ENCODE measurements at places on chromosomes 5 and 9. TPM values are rescaled to one million over a fixed set of nuclear protein-coding genes. Genes with fewer than 3 reads are reported as not detected.

The EPB41L4B gene
- total RNA-seq: 1.6 TPM

The BTNL8 gene
- total RNA-seq: 0.19 TPM

The P4HA2 gene
- 12.5 TPM for total RNA-seq

The PPP3R2 gene
- not detected for total RNA-seq

The AGXT2 gene
- total RNA-seq: not detected

The ABO gene
- total RNA-seq: 0.86 TPM

The CAMK4 gene
- total RNA-seq: not detected

The TNC gene
- total RNA-seq: 2.7 TPM

The SLCO4C1 gene
- total RNA-seq: not detected

The TRPM6 gene
- total RNA-seq: 0.17 TPM

The TAF1L gene
- total RNA-seq: not detected

The EQTN gene
- total RNA-seq: not detected

The GFI1B gene
- not detected for total RNA-seq

The PTCH1 gene
- total RNA-seq: 3.5 TPM

The TCF7 gene
- total RNA-seq: 0.97 TPM

The PCDHGA8 gene
- 1.2 TPM for total RNA-seq

The PCDHGA11 gene
- 3.7 TPM for total RNA-seq

GRCh38 chr9:96217294-96217707, 84.7 kb downstream of the HSD17B3 start:
- DNase-seq: no peak

GRCh38 chr5:172671091-172671490, 30.0 kb downstream of the NEURL1B start:
- DNase-seq: no peak

- DNase-seq: no peak
Measured at GRCh38 chr5:130136300-130136699, 232.0 kb downstream of the CHSY3 start.

GRCh38 chr9:22227986-22228385, 218.6 kb upstream of the DMRTA1 start:
- DNase-seq: no peak

GRCh38 chr5:161333194-161333880, 213.2 kb downstream of the GABRB2 start:
- DNase-seq: no peak

- no peak for DNase-seq
Measured at GRCh38 chr9:4118666-4119065, 181.2 kb downstream of the GLIS3 start.

DNA sequence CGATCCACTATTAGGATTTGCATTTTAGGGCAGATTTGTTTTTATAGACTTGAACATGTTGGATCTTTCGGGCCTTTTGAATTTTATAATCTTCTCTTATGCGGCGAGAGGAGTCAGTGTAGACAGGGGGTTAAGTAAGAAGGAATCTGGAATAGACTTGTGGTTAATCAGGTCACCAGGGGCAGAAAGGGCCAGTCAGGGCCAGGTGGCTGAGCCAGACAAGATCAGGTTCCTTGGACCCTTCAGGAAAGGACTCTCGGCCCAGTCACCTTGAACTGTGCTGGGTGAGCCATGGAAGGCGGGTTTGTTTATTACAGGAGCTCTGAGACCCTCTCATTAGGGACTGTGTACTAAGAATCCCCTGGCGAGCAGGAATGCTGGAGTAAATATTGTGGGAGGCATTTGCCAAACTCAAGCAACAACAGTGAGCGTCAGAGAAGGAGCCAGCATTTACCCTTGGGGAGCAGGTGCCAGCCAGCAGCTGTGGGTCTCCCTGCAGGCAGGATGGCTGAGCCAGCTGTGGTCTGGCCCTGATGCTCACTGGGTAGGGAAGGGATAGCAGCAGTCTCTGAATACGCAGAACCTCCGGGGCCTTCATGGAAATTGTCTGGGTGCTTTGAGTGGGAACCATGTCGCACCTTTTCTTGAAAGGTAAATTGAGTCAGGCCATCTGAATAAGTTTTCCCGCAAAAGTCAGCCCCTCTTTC, 79.2 kb downstream of the UBE2QL1 start:
- no peak for DNase-seq

DNA sequence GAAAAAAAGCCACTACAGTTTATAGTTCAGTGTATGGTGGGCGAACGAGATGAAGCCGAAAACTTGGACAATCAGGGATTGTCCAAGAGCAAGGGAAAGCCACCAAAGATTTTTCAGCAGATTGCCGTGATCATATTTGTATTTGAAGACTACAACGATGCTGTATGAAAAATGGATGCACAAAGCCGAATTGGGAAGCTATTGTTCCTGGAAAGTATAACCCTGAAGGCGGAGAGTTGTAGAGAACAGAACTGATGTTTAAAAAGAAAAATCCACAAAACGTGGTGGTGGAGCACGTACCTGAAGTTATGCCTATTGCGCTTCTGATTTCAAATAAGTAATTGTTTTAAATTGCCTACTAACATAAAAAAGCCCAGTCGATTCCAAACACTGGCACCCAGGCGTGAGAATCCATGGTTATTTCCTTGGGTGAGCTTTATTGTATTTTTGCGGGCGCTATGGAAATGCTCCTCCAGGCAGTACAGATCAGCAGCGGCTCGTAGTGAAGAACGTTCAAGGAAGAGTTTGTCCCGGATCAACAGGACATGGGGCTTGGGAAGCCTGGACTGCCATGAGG, 772 bp upstream of the TARS1 start:
- DNase-seq: no peak

- DNase-seq: no peak
Measured at GRCh38 chr5:108641596-108641995, 106.1 kb upstream of the FER start.

- no peak for DNase-seq
Measured at GRCh38 chr9:129624947-129625346, 1.0 kb upstream of the NTMT1 start.

DNA sequence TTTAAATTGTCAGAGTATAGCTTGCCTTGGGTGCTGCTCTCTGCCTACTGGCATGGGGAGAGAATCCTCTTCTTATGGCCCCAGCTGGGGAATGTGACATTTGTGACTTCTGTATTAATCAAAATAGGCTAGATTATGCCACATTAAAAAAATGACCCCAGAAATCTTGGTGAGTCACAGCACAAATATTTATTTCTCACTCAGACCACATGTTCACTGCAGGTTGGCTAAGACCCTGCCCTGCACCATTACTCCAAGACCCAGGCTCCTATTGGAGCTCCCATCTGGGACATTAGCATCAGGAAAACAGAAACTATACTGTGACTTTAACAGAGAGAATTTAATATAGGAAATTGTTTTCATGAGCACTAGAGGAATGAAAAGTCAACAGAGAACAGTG, 16.6 kb upstream of the WHRN start:
- no peak for DNase-seq

GRCh38 chr9:76626141-76626540, 138.1 kb upstream of the PCA3 start:
- DNase-seq: no peak

- no peak for DNase-seq
Measured at GRCh38 chr5:33362915-33363314, 77.8 kb upstream of the TARS1 start.

DNA sequence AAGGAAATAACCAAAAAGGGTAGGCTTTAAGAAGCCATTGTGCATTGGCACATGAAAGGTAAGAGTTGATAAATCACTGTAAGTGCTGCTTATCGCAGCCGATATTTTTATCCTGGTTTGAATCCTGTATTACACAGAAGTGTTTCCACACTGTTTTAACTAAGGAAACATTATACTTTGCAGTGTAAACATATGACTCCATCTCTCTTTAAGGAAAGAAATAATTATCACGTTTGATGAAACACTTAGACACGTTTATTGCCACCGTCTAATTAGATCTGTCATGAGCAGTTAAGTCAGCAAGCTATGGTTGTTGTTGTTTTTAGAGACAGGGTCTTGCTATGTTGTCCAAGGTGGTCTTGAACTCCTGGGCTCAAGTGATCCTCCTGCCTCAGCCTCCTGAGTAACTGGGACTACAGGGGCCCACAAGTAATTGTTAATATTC, 85.7 kb upstream of the TNFAIP8 start:
- no peak for DNase-seq

GRCh38 chr9:128005923-128006322, 25.1 kb upstream of the EEIG1 start:
- peak; percentile 41 for DNase-seq

DNA sequence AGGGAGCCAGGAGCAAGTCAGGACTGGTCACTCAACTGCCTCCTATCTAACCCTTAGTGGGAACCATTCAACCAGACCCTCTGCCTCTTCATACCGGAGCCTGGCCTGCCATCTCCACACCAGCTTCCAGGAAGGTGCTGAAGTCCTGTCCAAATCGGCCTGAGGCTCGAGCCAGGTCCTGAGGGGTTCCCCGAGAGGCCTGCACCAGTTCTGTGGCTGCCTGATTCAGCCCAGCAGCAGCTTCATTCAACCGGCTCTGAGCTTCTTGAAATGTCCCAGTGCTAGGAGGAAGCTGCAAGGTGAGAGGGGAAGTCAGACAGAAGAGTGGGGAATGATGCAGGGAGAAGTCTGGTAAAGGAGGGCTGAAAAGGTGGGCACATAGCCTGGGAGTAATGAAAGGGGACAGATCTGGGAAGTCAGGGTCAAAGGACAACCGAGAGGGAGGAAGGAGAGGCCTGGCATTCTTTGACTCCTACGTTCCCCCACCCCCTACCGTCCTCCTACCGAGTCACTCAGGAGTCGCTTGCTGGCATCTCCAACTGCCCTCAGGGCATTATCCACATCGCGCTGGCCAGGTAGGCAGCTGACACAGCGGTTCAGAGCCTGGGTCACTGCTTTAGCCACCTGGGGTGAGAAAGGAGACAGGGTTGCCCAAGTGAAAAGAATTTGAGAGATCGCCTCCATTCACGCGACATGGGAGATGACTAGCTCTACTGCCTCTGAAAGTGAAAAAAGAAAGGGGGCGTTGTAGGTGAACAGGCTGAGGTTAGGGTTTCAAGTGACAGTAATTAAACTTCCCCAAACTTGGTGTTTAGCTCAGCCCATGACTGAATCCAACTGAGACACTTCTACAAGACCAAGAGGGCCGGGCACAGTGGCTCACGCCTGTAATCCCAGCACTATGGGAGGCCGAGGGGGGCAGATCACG, 20.2 kb downstream of the TLN1 start:
- DNase-seq: no peak

- DNase-seq: peak; percentile 78
Measured at GRCh38 chr9:8857926-8858595, 1058.5 kb upstream of the DMAC1 start.

DNA sequence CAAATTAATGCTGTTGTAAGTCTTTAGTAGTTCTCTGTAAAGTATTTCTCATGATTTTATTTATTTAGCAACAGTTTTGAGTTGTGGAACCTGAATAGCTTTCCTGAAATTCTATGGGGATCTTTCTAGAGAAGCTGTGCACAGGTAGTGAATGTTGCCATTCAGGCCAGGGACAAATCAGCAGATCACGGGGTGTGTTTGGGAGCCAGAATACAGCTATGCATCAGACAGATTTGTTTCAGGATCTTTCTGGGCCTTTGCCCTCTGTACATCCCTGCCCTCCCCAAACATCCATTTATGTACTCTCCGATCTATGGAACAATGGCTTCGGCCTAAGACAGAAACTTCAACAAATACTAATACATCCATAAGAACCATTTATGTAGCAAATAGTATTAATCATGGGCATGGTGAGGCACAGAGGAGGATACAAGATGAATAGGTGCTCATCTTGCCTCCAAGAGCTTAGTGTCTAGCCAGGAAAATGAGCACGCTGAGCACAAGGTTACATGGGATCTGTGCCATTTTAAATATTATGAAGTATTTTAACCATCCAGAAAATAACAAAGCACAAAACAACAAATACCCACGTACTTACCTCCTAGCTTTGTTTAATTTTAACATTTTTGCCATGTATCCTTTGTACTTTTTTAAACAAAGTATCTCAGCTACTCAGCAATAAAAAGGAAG, 13.1 kb downstream of the ARHGEF37 start:
- DNase-seq: no peak

DNA sequence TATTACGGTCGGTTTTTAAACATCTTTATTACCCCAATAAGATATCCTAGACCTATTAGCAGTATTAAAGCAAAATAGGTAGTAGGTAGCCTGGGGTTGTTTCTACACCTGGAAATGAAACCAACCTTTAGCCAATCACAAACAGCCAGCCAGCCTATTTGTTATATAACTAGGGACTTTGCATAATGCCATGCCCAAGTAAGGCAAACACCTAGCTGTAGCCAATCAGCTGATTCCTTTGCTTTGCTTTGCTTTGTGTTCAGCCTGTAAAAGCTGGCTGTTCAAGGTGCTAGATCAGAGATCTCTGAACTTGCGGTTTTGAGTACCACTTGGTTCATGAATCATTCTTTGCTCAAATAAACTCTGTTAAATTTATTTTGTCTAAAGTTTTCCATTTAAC, 46.5 kb upstream of the SETD9 start:
- no peak for DNase-seq

DNA sequence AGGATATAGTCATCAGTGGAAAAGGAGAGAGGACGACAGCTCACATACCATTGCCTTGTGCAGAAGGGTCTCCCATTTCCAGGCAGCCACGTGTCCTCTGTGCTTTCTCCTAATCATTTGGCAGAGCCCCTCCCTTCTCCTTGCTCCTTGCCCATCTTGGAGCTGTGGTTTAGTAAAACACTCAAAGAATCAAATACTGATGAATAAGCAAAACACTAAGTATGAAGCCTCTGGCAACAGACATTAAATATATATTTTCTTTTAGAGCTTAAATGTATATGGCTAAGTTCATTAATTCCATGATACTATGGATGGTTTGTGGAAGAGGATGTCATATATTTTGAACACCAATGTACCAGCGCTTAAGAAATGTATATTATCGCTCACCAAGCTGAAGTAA, 278.5 kb downstream of the SAXO1 start:
- no peak for DNase-seq

DNA sequence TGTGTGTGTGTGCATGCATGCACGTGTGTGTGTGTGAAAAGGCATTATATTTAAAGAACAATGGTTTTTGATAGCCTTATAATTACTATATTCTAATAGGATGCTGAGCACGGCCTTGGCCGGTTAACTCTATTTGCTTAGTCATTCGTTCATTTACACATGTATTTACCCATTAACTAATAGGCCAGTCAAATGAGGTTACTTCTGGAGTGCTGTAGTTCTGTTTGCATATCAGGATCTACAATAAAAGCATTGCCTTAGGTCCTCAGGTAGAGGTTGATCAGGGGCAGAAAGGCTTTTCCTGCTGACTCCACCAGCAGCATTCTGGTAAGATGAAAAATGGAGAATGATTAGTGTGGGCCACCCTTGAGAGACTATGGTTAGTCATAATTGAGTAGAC, 219.0 kb downstream of the COMMD10 start:
- DNase-seq: no peak

- DNase-seq: no peak
Measured at GRCh38 chr9:15999422-16000339, 446.8 kb downstream of the CCDC171 start.

- DNase-seq: no peak
Measured at GRCh38 chr9:136603216-136603615, 57.4 kb upstream of the NOTCH1 start.

GRCh38 chr5:80348171-80348570, 28.4 kb downstream of the SPZ1 start:
- DNase-seq: no peak
